Bronchial epithelial cell (primary cell): ENCODE measurements at places on chromosomes 12 and 14.

DNA sequence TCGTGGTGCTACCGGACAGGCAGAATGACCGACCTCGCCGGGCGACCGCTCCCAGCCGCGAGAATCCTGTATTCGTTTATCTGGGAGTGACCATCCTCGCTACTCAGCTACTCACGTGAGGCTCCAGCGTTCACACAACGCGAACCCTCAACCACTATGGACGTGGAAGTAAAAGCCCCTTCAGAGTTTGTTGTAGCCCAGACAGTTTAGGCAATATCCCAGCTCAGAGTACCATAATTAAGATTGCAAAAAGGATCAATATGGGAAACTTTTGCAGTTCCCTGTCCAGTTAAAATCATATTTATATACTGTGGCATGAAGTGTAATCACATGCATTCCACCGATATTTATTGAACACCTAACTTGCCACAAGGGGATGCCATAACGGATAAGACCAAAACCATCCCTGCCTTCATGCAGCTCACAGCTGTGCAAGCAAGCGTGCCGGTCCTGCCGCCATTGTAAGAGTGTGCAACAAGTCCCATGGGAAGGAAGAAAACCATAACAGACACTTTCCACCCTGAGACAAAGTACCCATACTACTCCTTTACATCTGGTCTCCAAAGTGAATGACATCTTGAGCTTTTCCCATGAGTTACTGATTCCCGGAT is 938 bp upstream of the MAX start:
- peak; percentile 13 for DNase-seq

DNA sequence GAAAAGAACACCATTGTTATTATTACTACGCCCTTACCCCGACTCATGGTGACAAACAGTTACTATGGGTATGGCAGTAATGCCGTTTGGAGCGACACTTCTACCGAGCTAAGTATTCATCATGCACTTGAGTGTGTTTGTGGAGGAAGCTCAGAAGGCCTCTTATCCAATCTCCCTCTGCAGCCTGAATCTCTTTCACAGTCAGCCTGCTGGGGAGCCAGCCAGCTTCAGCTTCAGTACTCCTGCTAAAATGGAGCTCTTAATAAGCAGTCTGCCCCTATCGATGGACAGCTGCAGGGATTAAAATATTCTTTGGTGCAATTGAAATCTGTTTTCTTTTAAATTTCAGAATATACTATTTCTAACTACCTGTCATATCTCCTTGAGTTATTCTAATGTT is 24.7 kb upstream of the ATP5MC2 start:
- no peak for DNase-seq

- no peak for DNase-seq
Measured at GRCh38 chr12:55707841-55708694, at the start of gene ITGA7. ITGA7 (minus strand) TSS chr12:55707904; CDS start chr12:55707682, 222 bp downstream.

GRCh38 chr12:17802657-17803641 is 287.0 kb downstream of the RERGL start:
- no peak for DNase-seq

DNA sequence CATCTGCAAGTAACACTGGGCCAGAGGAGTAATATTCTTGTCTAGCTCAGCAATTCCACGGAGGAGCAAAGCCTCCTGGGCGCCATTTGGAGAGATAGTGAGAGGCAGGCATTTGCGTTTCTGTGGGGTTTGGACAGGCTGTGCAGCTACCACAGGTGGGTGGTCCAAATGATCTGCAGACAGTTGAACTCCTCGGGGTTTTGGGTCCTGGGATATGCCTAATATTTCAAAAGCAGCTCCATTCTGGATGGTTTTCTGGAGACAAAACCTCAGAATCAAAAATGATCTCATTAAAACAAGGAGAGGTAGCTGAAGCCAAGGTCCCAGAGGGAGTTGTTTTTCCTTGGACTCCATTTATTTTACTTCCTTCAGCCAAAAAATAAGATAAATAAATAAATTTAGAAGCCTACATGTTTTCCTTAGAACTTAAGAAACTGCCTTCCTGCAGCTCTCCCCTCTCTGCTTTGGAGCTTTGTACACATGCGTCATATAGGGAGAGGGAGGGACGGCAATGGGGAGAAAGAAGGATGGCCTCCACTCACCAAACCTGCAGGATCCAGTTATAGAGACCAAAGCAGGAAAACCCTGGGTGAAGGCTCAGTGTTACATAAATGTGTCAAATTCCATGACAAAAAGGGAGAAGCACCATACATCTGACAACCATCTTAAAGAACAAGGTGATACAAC is 227.3 kb upstream of the DAAM1 start:
- no peak for DNase-seq

DNA sequence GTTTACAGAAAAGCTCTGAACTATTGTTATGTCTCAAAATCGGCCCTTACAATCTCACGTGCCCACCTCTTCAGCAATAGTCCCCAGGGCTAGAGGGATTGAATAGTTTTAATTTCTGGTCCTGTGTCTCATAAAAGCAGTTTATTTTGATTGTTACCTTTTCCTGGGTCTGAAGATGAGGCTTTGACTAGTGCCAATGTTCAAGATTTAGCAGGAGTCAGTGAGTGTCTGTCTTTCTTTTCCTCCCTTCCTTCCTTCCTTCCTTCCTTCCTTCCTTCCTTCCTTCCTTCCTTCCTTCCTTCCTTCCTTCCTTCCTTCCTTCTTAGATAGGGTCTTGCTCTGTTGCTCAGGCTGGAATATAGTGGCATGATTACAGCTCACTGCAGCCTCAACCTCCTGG is 24.7 kb upstream of the SOCS2 start:
- no peak for DNase-seq

DNA sequence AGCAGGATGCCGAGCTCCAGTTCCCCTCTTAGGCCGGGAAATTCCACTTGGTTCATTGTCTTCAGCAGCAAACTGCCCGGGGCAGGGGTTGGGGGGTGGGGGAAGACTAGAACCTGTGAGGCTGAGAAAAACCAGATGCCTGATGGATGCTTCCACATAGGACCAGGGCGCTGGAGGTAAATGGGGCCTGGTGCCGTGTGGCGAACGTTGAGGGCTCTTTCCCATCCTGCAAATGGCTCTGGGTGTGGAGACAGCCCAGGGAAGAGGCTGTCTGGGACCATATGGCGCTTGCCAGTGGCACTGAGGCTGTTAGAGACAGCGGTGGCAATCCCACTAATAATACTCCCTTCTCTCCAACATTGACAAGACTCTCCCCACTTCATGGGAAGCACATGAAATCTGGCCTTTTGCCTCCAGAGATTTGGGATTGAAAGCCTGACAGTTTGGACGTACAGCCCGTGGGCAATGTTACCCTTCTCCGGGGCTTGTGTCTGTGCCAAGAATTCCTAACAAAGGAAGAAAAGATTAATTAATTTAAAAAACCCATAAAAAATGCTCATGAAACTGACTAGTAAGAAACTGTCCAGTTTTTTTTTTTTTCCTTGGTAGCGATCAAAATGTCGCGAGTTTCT is 44.5 kb downstream of the MAP1LC3B2 start:
- no peak for DNase-seq

DNA sequence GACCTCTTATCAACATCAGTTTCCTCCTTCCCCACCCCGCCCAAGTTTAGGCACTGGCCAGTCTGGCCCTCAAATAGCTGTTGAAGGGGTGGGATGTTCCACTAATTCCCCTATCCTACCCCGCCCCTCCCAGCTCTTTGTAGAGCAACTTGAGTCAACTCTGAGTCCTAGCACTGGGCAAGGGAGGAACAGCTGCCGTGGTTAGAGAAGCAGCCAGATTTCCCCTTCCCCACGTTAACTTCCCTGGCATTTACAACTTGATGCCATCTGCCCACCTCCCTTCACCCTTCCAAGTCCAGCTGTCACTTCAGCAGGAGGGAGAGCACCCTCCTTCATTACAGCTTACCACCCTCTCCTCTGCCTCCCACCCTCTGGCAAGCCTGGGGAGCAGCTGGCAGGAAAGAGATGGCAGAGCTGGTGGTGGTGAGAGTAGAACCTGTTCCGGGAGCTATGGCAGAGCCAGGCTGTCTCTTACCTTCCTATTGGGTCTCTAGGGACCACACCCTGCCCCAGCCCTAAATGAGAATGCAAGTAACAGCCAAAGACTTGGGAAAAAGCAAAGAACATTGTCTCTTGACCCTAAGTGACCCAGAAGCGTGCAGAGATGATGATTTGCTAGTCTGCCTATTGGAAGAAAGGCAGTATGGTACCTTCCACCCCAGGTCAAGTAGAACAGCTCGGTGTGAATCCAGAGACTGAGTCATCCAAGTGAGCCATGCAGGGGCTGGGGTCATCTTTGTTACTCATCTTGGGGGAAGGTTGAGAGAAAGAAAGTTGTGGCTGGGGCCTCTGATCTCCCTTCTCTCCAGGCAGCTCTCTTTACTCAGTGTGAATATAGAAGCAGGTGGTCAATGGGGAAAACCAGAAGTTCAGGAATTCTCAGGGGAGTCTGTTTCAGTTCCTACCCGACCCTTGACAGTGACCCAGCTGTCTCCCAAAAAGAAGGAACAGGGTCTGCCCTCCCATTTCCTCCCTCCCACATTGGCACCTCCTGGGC is 1.5 kb downstream of the BLOC1S1 start:
- DNase-seq = peak; percentile 76

DNA sequence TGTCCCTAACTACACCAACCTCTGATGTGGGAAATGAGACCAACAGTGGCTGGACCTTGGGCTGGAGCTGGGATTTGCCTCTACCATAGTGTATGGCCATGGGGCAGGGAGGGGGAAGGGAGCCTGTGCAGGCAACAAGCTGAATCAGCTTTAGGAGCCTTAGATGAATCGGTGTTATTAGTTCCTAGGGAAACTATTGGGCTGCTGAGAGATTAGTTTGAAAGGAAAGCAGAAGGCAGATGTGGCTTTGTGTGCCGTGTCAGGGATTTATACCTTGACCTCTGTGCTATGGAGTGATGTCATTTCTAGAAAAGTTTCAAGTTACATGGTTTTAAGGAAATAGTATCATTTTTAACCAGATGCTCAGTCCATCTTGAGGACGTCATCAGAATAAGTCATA is 19.5 kb upstream of the GAS2L3 start:
- no peak for DNase-seq

- no peak for DNase-seq
Measured at GRCh38 chr14:104799244-104800014, 1.5 kb upstream of the ZBTB42 start.

GRCh38 chr12:57111031-57111734 is at the start of gene STAT6:
STAT6 (minus strand) TSS chr12:57111362; CDS start chr12:57108278, 3,084 bp downstream.
- DNase-seq = peak; percentile 76

DNA sequence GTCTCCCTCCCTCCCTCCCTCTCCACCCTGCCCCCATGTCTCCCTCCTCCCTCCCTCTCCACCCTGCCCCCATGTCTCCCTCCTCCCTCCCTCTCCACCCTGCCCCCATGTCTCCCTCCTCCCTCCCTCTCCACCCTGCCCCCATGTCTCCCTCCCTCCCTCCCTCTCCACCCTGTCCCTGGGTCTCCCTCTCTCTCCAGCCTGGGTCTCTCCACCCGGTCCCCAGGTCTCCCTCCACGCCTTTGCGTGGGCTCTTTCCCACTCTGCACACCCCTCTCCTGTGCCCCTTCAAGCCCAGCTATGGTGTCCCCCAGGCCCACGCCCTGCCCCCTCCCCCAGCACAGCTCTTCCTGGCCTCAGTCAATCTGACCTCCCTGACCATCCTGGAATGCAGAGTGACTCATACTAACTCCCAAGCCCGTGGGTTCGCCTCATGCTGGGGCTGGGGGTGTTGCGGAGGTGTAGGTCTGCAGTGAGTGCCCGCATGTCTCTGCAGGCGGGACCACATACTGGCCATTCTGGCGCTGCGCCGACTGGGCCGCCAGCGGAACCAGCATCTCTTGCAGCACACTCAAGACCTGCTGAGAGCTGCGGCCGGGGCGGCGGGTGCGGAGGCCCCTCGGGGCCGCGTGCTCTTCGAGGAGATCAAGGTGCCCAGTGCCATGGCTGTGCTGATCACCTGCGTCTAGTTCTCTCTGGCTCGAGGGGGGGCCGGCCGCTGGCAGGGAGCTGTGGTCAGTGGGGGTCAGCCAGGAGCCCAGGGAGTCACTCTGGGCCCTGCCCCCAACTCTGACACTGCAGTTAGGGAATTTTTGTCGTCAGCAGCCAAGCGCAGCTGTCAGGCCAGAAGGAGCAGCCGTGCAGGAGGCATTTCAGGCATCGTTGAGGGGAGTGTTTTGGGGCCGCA is 13.5 kb upstream of the TNFAIP2 start:
- DNase-seq = no peak

DNA sequence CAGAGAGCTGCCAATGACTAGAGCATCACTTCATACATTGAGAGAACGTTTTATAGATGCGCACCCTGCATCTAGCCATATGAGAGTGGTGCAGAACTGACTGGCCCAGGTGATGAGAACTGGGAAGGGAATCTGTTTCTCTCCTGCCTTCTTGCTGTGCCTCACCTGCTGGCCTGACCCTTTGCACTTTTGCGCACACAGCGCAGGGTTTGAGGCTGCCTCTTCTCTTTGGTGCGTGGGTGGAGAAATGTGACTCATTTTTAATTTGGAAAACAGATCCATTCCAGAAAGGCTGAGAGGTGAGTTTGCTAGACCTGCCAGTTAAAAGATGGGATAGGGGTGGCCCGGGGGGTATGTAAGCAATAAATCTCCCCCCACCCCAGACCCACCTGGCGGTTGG is 453 bp upstream of the ESRRB start:
- peak; percentile 31 for DNase-seq

DNA sequence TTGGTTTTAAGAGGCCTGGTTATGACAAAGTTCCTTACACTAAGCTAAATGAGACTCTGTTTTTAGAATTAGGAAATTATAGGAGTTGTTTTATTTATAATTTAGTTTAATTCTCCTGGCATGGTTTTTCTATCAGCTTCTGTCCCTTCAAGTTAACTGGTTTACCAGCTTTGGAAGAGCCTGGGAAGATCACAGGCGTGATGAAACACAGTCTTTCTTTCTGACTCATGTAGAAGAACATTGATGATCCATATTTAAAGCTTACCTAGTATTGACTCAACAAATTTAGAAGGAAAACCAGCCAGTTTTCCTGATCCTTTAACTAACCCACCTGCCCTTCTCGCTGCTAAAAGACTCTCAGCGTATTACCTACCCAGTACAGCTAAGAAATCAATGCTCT is 155.2 kb downstream of the TGFB3 start:
- DNase-seq = peak; percentile 90

DNA sequence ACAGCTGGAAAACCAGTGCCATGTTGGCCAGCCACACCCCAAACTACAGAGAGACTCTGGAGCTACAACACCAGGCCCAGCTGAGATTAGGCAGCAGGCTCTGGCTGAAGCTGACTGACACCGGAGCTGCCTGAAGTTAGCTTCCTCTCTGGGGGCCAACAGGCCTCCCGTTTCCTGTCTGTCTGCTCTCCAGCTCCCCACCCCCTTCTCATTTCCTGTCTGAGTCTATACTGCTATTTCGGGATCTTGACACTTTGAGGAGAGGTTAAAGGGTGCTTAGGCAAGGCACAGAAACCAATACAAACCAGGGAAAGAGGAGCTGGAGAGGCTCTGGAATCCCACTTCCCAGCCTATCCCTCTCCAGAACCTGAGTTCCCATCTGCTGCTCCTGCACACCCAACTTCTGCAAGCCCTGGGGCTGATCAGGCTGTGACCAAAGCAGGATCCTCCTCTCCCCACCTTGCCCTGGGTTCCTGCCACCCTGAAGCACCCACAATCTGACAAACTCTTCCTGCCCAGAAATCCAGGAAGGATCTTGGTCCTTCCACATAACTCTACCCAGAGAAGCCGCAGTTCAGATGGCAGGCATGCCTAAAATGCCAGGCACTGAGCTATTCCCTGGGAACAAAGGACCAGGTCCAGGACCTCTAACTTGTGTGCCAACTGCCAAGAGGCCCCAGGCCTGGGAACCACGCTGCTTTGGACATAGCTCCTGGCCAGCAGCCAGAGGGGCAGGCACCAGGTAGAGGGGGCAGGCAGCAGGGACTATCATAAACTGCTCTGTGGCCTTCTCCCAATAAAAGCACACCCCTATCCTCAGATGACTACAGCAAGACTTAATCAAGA is 39.9 kb downstream of the PRPF40B start:
- peak; percentile 75 for DNase-seq
